ENCODE measurements at places on chromosomes 2 and 18. TPM values are rescaled to one million over a fixed set of nuclear protein-coding genes. Genes with fewer than 3 reads are reported as not detected.

CCDC121 gene
- total RNA-seq = 6.2 TPM

GRCh38 chr2:227517724-227518123 is 45.8 kb downstream of the AGFG1 start:
- no peak for DNase-seq

- DNase-seq = no peak
Measured at GRCh38 chr2:149787206-149787605, 199.6 kb upstream of the MMADHC start.

DNA sequence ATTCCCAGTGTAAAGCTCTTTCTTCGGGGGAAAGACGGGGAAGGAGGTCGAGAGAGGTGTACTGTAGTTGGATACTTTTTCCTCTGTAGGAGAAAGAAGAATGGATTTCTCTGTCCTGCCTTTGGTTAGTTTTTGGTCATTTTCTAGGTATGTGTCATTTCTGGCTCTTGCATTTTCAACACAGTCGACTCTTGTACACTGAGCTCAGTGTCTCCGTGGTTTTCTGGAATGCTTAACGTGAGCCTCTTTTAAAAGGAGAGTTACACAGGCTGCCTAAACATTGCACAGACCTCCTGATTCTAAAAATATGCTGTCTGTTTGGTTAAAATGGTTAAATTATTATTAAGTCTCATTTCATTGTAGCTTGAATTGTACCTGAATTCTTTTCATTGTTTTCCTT is 21.8 kb upstream of the GLS start:
- DNase-seq = no peak

RUFY4 gene
- not detected for total RNA-seq

DNA sequence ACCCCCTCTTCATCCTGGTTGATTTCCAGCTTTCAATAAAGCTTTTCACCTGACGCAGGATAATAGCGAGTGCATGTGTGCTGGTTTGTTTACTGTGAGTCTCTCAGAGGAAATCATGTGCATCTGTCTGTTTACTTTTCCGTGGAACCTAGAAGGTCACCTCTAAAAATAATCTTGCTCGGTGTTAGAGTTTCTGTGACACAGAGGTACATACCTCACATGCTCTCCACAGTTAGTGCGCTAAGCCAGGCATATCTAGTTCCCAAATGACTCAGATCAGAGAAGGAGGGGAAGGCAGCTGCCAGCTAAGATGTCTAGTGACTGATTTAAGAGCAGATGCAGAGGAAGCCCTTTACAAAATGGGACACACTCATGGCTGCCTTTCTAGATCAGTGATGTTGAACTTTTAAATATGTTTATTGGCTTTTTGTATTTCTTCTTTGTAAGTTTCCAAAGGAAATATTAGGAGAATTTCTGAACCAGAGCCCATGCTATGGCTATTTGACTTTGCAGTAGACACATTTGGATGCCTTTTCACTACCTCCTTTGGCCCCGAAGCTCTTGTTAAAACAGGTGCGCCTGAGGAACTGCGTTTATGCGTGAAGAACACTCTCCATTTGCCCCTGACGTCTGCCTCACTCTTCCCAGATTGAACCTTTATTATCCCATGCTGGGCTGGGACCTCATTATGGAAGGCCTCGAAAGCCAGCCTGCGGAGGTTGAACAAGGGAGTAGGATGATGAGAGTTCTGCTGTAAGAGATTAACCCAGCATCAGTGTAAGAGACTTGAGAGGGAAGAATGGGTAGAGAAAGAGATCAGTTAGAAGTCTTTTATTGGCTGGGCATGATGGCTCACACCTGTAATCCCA is 145.6 kb downstream of the FAM161A start:
- DNase-seq = peak; percentile 89

GRCh38 chr2:121283670-121284462 is 1.1 kb downstream of the TFCP2L1 start:
- no peak for DNase-seq

GRCh38 chr2:9793156-9793917 is 49.9 kb upstream of the TAF1B start:
- DNase-seq = no peak

- DNase-seq = no peak
Measured at GRCh38 chr2:25050128-25050527, 8.3 kb downstream of the EFR3B start.

BOLL gene
- total RNA-seq = not detected

DNA sequence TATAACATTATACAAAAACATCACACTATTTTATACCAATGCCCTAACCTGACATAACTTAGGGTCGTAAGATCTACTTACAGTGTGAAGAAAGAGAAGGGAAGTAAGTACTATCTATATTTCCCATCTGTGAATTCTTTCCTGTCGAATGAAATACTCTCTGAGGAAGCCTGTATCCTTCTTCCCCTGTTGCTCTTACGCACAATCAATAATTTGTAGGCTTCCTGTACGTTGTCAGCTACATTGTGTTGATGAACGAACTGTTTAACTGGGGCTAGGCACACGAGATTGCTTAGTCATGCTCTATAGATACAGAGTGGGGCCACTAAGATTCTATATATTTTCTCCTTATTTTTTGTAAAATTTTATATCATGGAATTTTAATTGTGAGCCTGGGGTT is 1125.0 kb upstream of the CELF4 start:
- no peak for DNase-seq

DNA sequence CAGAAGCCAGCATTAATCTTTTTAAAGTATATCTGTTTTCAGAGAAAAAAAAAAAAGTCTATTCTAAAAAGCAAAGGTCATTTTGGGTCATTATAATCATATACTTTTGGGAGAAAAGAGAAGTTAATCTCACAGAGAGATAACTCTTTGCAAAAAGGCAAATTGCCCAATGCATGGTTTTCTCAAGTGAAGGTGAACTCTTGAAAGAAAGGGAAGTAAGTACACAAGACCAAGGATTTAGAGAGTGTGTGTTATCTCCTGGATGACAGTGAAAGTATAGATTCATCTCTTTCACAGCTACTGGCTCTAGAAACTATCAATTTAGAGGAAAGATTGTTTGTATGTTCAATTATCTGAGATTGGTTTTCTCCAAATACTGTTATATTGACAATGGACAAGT is 151.4 kb downstream of the CD8B2 start:
- no peak for DNase-seq

GRCh38 chr2:74768401-74768914 is 65.5 kb upstream of the HK2 start:
- no peak for DNase-seq

DNA sequence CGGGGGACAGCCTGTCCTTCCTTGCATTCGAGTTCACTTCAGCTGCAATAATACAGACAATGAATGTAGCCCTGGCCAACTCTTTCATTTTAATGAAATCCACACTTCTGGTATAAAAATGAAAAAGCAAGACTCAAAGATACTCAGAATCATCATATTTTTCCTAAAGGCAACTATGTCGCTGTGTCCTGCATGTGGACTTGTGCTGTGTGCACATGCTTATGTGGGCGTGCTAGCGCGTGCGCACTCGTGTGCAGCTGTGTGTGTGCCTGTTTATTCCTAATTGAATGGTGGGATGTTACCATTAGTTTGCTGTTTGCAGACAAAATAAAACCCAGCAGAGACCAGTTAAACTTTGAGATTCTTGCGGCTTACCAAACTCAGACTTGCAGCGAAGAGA is 49.6 kb downstream of the SMIM21 start:
- DNase-seq = no peak

VSNL1 gene
- not detected for total RNA-seq

- DNase-seq = no peak
Measured at GRCh38 chr2:16322308-16323125, 343.1 kb downstream of the CYRIA start.

CTNNA2 gene
- 1.5 TPM for total RNA-seq

- DNase-seq = no peak
Measured at GRCh38 chr2:195863564-195863963, 205.1 kb downstream of the DNAH7 start.

DNA sequence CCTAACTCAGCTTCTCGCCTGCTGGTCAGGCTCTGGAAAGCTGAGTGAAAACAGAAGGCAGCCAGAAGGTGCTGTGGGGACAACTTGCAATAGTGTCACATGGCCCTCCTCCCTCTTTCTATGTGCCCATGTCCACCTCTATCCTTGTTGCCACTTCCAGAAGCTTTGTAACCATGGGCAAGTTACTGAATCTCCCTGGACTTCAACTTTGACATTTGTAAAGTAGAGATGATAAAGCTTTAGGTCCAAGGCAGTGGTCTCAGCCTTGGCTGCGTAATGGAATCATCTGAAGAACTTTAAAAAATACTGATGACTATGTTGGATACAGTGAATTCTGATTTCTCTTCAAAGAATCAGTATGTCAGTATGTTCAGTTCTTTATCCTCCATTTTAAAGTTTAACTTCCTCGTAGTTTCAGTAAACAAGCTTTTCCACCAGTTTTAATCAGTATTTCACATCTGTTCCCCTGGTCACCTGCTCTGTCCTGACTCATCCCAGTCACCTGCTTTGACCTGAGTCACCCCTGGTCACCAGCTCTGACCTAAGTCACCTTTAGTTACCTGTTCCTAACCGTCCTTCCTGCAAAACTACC is 245.2 kb upstream of the STON1 start:
- DNase-seq = no peak
